ENCODE measurements at places on chromosomes 5 and 9.

DNA sequence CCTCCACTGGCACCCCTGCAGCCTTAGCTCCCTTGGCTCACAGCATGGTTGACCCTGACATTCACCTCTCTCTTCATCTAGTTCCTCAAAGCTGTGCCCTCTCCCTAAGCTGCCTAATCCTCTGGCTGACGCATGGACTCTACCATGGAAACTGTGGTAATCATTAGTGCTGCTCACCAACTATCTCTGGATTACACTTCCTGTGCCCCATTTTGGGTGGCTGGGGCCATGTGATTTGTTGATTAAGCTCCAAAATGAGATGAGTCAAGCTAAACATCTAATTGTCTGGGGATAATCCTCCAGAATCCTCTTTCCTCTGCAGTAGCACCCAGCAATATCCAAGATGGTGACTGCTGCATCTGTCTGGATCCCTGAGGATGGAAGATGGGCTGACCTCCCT lies 264.4 kb downstream of the SH3GL2 start:
- no peak for DNase-seq

DNA sequence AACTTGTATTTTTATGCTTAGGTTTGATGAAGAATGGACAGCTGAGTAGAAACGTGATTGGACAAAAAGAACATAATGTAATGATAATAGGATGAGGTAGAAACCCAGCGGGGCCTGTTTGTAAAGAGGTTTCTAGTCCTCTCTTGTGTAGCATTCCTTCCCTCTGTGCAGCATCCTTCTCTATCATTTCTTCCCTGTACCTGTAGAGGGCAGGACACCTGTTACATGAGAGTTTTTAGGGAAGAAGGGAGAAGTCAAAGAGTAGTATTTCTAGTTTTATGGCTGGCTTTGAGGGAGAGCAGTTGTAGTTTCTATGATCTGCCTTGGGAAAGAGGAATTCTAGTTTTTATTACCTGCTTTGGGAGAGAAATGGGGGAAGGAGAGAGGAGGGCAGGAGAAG lies 162.1 kb upstream of the FST start:
- no peak for DNase-seq

GRCh38 chr9:135501261-135502167 lies 1.0 kb downstream of the MRPS2 start:
- no peak for DNase-seq

GRCh38 chr5:149240354-149240998 lies 31.2 kb upstream of the AFAP1L1 start:
- DNase-seq = peak; percentile 30

GRCh38 chr9:31535651-31536050 lies 848.8 kb upstream of the ACO1 start:
- no peak for DNase-seq

GRCh38 chr5:159602434-159602833 lies 272.1 kb upstream of the IL12B start:
- DNase-seq = no peak

Measured in thyroid gland (tissue), 4 donors.